ENCODE measurements at places on chromosomes 5 and 9.

DNA sequence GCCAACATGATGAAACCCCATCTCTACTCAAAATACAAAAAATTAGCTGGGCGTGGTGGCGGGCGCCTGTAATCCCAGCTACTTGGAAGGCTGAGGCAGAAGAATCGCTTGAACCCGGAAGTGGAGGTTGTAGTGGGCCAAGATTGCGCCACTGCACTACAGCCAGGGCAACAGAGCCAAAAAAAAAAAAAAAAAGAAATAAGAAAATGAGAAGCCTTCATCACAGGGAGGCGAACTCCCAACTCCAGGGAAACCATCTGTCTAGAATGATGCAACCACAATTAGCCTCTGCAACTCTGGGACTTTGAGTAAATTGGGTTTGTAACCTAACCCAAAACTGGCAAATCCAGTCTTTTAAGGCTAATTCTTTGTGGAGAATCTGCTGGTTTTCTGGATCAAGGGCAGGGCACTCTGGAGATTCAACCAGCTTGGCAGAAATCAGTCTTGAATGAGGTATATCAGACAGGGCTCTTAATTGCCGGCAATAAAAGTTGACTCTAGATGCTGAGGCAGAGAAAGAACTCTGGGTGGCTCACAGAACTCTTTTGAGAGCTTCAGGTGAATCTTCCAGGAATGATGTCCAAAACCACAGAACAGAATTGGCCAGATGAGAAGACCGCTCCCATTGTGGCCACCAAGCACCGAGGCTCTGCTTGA is 9.9 kb downstream of the S100Z start:
- DNase-seq: no peak

GRCh38 chr5:111134864-111135263 is 42.7 kb downstream of the WDR36 start:
- no peak for DNase-seq

DNA sequence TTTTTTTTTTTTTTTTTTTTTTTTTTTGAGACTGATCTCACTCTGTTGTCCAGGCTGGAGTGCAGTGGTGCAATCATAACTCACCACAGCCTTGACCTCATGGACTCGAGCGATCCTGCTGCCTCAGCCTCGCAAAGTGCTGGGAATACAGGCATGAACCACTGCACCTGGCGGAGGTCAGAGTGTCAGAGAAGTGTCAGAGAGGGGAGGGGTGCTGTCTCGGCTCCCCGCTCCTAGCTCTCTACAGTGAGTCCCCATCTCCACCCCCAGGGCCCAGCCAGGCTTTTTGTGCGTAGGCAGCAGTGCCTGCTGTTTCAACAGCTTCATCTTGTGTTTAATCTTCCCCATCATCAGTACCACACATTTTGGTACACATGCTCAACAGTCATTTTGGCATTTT is 38.3 kb downstream of the SAR1B start:
- no peak for DNase-seq

DNA sequence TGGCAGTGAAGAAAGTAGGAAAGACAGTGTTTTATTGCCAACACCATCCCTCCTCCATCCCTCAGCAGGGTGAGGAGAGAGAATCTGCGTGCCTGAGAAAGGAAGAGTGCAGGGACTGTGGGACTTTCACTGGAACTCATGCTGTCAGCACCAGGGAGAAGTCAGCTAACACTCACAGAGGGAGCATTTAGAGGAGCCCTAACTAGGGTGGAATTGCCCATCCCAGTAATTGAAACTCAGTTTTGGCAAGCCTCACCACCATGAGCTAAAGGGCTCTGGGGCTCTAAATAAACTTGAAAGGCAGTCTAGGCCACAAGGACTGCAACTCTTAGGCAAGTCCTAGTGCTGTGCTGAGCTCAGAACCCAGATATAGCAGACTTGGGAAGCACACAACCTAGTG is 622.3 kb downstream of the SEMA5A start:
- DNase-seq: no peak

DNA sequence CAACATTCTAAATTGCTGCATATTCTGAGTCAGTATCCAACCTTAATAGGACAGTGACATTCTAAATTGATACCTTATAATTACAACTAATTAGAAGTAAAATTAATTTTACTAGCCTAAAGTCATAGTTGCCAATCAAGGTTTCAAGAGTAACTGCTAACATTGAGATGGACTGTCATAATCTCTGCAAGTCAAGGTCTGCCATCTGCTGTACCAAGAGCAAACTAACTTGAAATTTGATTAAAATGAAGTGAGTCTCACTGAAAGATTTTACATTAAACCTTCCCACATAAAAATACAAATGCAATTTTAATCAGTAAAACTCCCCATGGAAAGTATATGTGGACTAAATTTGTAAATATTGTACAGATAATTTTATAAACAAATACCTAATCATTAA is 235.3 kb downstream of the PRDM9 start:
- no peak for DNase-seq

DNA sequence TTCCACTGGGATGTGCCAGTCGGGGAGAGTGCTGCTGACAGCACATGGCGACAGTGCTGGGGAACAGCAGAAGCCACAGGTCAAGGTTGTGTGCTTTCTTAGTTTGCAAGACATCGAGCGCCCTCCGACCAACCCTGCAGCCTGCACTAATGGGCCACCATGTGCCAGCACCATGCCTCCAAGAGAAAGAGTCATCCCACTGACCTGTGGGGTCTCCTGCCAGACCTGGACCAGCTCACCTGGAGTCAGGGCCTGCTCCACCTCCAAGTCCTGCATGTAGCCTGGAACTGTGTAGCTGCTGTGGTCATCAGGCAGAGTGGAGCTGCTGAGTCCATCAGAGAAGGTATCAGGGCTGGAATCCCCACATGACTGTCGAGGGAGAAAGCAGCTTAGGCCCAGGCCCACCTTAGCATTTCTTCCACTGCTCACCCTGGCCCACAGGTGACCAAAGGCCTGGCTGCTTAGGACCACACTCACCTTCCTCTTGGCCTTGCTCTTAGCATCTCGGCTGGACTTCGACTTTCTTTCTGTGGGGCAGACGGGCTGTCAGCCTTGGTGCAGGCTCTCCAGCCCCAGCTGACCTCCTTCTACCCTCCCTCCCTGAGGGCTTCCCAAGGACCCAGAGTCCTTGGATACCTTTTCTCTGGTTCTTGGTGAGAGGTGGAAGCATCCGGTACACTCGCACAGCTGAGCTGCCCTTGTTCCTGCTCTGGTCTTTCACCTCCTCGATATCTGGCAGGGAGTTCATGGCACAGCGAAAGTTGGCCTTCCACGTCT is 4.1 kb downstream of the IRF1 start:
- DNase-seq: no peak

DNA sequence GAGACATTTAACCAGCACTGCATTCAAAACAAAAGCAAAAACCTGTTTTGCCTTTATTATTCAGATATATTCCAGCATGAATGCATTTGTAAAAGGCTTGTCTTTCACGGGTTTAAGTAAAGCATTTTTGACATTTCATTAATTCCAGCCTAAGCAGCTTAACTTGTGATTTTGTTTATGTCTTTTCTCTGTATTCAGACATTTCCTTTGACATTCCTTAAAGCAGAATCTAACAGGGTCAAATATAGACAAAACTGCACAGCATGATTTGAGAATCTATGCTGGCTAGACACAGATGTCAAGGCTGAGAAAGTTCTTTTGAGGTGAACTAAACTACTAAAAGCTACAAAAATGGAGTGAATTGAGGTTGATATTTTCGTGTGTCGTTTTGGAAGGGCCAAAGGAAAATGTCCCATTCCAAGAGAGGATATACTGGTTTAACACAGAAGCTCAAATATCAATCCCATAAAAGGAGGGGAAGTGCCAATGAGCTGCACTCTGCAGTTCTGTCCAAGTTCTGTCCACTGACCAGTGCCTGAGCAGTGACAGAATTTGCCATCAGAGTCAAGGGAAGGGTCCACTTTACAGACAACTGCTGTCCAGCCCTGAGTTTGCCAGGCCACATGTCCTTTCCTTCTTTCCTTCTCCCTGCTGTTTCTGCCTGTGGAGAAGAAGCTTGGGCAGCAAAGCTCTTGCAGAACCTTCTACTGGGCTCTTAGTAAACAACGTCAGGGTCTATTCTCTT is 198.7 kb upstream of the KLF9 start:
- DNase-seq: no peak

- no peak for DNase-seq
Observed at GRCh38 chr5:1122511-1123294, 10.8 kb upstream of the SLC12A7 start.

DNA sequence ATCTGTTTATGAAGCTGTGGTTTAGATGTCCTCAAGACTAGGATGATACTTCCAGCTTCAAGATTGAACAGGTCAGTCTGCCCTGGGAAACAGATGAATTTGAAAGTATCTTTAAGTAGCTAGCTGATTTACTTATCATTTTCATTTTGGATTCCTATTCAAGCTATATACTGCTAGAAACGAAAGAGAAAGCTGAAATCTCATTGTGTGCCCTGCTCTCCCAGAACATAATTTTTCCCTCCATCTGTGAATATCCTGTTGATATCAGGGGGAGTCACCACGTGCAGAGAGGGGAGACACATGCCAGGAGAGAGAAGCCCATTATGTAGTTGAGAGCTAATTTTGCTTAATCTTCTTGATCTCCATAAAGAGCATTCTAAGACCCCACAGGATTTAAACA is 439.1 kb downstream of the NR2F1-AS1 start:
- DNase-seq: no peak

DNA sequence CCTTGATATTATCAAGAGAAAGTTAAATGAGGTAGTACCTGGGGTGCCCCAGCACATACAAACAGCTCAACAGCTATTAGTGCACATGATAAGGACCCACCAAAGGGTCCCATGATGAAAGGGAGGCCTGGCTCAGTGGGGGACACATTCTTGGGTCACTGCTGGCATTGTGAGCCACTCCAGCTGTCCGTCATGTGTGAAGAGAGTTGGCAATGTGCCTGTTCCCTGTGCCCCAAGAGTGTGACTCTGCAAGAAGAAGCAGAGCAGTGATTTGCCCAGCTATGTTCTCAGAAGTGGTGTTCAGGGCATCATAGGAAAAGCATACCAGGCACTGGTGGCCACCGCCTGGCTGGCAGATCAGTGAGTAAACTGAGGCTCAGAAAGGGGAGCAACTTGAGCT is 37.1 kb upstream of the TDRD7 start:
- no peak for DNase-seq

DNA sequence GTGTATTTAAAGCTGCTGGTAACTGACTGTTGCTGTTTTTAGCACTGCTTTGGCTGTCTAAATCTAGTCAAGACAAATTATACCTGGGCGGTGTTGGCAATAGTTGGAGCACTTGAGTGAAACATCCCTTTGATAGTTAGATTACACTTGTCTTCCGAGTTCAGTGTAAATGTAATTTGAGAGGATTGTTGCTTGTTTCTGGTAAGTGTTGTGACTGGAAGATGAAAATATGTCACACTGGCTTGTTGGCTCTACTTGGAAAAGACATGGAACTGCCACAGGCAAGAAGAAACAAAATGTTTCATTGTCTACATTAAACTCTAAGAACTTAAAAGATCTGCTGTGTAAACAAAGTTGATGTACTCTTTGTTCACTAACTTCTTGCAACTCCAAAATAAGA is 49.2 kb upstream of the PTPRD start:
- DNase-seq: no peak

GRCh38 chr5:100676817-100677631 is 141.8 kb downstream of the FAM174A start:
- DNase-seq: no peak

GRCh38 chr9:121322037-121322736 is 47.9 kb downstream of the STOM start:
- DNase-seq: no peak

GRCh38 chr9:68533678-68534077 is 7.0 kb downstream of the TMEM252 start:
- no peak for DNase-seq

GRCh38 chr9:37593883-37594448 is 1.6 kb upstream of the TOMM5 start:
- no peak for DNase-seq

- DNase-seq: no peak
Observed at GRCh38 chr9:17171309-17172094, 36.7 kb downstream of the CNTLN start.

GRCh38 chr5:90409318-90410177 is at the start of gene CETN3:
Gene CETN3, minus strand, starts transcription at chr5:90409756. Its CDS starts 95 bp downstream, at chr5:90409661.
- peak; percentile 97 for DNase-seq

DNA sequence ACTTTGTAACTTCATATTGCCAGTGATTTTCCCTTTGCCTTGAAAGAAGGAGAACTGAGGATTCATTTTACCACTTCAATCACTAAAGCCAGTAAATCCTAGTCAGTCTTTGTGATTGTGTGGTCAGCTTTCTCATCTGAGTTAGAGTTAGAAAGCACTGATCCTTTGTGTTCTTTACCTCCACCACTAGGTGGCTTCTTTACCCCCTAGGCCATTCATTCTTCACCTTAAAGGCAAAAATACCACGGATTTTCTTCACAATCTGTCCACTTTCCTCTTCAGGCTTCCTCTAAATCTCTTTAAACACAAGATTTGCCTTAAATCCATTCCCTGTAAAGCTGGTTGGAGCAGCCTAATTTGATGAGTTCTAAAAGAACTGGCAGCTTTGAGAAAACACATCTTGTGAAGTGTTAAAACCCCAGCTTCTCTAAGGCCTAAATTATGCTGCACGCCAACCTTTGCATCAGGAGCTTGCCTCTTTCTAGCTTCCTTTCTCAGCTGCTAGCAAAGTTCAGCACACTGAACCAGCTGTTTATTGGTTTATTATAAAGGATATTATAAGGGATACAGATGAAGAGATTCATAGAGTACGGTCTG is 20.4 kb downstream of the BDP1 start:
- DNase-seq: peak; percentile 2

DNA sequence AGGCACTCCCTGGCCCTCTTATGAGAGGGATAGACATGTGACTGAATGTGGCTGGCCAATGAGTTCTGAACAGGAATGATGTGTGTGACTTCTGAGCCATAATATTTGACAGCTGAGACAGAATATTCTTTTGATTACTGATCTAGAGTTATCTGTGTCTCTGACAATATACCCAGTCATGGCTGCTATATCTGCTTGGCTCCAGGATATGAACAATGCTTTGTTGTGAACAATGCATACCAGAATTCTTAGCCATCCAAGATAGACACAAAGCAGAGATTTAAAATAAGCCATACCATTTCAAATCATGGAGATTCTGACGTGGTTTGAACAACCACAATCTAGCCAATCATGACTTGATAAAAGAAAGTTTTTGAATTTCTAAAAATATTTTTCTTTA is 840.3 kb upstream of the SEMA6A start:
- no peak for DNase-seq

GRCh38 chr9:135983208-135984071 is 22.3 kb upstream of the UBAC1 start:
- DNase-seq: no peak

DNA sequence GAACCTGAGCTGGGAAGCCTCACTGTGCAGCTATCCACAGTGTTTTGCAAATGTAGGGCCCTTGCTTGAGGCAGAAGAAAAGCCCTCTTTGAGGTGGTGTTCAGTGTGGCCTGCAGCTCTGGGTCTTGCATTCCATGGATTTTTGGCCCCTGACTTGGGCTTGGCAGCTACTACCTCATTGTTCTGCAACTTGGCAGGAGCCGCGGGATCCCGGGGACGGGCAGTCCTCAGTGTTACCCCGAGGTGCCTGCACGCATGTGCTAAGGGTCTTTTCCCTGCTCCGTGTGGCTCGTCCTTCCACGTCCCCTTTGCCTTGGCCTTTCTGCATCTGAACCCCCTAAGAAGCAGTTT is 39.8 kb downstream of the NEK6 start:
- DNase-seq: peak; percentile 53

GRCh38 chr5:73359395-73359794 is 89.2 kb downstream of the FOXD1 start:
- DNase-seq: no peak

All from midbrain (tissue), 1 donor.